ENCODE measurements at places on chromosomes 1 and 21.

- no peak for DNase-seq
Observed at GRCh38 chr1:168734946-168735345, 5.9 kb upstream of the DPT start.

DNA sequence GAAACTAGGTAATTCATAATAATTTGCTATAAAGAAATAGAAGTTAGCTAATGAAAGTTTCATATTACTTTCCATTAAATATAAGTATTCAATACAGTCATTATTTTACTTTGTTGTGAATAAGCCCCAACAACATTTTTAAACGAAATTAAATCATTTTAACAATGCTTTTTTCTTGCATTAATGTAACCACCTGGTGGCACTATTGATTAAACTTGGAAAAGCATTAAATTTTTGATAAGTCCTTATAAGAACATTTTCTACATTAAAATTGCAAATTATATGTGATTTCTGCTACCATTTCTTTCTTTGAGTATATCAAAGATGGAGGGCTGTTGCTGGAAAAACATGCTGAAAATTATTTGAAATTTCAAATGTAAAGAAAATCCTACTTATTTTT, 918.8 kb upstream of the TMPRSS15 start:
- DNase-seq, result no peak

DNA sequence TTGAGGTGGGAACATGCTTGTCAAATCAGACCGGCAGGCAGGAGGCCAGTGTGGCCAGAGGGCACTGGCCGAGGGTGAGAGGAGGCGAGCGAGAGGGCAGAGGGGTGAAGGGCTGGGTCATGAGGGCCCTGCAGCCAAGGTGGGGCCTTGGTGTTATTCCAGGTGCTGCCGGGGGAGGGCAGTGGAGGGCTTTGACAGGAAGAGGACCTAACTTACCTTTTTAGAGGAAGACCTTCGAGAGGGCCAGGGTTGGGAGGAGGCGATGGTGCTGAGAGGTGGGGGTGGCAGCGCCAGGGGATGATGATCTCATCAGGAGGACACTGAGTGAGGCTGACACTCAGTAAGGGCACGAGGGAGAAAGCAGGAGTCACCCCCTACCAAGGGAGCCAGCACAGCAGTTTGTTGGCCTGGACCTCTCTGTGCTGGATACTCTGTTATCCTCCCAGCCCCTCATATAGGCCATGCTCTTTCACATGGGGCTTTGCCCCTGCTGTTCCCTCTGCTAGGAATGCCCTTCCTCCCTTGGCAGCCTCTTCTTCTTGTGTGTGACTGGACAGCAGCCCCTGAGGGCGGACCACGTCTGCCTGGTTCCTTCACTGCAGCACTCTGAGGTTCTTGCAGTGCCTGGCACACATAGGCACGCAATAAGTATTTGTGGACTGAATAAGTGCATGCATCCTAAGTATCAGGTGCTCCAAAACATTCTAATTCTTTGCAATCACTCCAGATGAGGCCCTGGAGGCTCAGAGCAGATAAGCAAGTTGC, 7.5 kb upstream of the TTC22 start:
- no peak for DNase-seq

GRCh38 chr1:14003552-14003951, 303.6 kb downstream of the PRDM2 start:
- DNase-seq, result no peak

- DNase-seq, result no peak
Observed at GRCh38 chr1:99131546-99131945, 126.9 kb upstream of the PLPPR5 start.

DNA sequence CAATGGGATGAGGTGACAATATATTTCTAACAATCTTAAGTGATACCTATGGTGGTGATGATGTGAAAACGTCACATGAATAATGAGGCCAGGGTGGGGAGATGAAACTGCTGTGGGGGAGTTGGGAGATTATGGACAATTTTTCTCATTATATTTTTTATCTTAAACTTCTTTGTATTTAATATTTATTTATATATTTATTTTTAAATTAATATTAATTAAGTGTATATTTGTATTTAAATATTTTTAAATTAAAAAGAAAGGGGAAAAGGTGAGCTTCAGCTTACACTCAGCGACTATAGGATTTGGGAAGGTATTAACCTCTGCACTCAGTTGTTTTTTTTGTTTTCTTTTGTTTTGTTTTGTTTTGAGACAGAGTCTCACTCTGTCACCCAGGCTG, 158.7 kb downstream of the PSMG1 start:
- no peak for DNase-seq

DNA sequence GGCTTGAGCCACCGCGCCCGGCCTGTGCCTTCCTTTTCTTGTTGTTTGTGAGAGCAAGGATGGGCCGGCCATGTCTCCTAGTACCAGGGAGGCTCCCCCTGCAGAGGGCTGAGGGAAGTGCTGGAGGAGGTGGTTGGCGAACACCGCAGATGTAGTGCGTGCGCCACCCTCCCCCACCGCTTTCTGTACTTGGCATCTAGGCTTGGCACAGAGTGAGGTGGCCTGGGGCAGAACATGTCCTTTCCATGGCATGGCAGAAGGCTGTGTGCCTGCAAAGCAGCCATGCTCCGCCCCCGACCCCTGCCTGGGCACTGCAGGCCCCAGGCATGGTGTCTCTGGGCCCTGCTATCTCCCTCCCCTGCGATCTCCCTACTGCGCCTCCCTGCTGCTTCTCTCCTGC, 30.7 kb downstream of the ALPL start:
- DNase-seq, result no peak

DNA sequence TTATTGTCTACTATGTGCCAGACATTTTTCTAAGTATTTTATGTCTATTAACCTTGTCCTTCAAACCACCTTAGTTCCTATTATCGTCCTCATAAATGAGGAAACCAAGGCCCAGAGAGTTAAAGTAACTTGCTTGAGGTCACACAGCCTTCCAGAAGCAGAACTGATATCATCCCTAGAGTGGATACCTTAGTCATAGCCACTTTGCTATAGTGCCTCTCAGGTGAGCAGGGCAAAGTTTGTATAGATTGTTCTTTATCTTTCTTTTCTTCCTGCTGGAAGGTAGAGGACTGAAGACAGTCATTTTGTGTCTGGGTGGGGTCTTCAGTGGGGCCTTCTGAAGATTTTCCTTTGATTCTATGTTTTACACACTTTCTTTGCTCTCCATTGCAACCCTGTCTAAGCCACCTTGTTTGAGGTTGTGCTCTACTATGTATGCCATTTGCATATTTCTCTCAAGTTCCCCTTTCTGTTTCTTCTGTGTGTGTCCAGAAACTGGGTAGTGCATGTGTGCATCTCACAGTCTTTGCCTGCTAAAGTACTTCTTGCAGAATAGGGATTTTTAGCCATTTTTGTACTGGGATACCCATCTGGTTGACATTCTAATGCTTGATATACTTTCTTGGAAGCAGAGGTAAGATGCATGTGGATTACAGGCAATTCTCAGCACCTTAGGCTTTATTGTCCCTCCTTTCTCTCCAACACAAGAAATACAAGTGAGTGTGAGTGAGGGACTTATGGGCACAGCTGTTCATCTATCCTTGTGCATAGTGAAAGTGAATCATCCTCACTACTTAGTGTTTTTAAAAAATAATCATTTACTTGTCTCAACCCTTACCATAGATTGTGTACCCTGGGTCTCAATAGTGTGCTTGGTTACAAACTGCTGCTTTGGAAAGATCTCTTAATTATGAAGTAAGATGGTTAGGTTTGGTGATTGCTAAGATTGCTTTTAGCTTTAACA, 207.6 kb upstream of the HMCN1 start:
- no peak for DNase-seq

GRCh38 chr1:26189751-26190275, 589 bp upstream of the CATSPER4 start:
- DNase-seq, result no peak

DNA sequence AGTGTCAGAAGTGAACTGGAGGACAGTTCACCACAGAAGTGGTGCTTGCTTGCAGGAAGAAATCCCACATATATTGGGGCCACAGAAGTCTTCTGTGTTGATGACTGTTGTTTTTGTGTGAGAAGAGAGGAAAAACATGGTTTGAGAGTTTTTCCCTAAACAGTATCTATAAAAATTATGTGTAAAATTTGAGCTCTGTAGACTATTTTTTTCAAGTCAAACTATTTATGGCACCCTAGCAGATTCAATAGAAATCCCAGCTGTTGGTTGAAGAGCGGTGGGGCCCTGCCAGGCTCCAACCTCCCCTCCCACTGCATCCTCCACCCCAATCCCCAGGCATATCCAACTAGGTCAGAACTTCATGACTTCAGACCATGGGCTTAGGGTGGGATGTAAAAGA, 61.6 kb downstream of the NTPCR start:
- no peak for DNase-seq

GRCh38 chr1:88188038-88188437, 496.0 kb upstream of the PKN2 start:
- DNase-seq, result no peak

- DNase-seq, result no peak
Observed at GRCh38 chr1:226656201-226656600, 82.9 kb downstream of the ITPKB start.

DNA sequence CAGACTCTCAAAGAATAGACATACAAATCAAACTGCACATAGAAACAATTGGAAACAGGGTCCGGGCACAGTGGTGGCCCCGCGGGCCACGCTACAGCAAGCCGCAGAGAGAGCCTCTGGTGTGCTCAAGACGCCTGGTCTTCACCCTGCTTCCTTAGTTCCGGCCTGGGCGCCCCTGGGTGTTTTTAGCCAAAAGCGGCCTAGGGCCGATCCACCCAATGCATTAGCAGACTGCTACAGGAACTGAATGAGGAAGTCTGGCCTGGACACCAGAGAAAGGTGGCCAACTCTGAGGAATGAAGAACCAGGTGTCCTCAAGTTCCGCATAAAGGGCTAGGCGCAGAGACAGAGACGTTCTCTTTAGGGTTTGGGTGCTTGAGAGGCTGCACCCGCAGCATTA, 1.7 kb downstream of the PRRX1 start:
- DNase-seq, result no peak

GRCh38 chr1:152039461-152039860, 2.7 kb upstream of the S100A11 start:
- no peak for DNase-seq

DNA sequence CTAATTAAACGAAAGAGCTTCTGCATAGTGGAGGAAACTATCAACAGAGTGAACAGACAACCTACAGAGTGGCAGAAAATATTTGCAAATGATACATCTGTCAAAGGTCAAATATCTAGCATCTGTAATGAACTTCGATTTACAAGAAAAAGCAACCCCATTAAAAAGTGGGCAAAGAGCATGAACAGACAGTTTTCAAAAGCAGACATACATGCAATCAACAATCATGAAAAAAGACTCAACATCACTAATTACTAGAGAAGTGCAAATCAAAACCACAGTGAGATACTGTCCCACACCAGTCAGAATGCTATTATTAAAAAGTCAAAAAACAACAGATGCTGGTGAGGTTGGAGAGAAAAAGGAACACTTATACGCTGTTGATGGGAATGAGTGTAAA, 103.2 kb downstream of the MAGI3 start:
- DNase-seq, result no peak

- DNase-seq, result no peak
Observed at GRCh38 chr1:20382711-20383110, 92.0 kb downstream of the VWA5B1 start.

- DNase-seq, result peak; percentile 87
Observed at GRCh38 chr1:222711319-222712252, 705 bp downstream of the AIDA start.

DNA sequence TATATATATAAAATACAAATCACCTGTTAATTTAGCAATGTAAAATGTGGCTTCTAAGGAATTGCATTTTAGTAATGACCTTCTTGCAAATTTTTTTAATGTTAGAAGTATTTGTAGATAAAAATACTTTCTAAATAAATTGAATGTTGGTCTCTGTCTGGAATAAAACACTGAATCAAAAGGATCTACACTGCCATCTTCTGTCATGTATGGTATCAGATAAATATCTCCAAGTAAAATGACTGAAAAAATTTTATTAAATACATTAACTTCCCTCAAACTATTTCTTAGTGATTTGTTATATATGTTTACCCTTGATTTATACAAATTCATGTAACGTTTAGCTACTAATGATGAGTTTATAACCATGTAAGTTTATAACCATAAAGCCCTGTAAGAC, 2029.3 kb downstream of the MRPL39 start:
- DNase-seq, result no peak

GRCh38 chr1:63679076-63679475, 85.9 kb downstream of the PGM1 start:
- DNase-seq, result no peak

DNA sequence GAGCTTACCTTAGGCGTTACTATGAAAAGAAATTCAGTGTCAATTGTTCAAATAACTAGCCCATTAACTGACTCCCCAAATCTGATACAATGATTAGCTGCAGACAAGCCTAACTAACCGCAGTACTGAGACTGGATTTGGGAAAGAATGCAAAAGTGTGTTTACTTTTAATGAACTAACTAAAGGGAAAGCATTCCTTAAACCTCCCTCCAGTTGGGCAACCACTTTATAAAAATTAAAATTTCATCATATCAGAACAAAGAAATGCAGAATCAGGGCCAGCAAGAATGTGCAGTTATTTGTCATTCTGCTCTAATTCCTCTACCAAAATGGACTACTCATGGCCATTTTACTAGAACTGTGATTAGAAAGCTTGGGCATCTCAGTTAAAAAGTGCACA, 11.7 kb upstream of the NR5A2 start:
- DNase-seq, result no peak

DNA sequence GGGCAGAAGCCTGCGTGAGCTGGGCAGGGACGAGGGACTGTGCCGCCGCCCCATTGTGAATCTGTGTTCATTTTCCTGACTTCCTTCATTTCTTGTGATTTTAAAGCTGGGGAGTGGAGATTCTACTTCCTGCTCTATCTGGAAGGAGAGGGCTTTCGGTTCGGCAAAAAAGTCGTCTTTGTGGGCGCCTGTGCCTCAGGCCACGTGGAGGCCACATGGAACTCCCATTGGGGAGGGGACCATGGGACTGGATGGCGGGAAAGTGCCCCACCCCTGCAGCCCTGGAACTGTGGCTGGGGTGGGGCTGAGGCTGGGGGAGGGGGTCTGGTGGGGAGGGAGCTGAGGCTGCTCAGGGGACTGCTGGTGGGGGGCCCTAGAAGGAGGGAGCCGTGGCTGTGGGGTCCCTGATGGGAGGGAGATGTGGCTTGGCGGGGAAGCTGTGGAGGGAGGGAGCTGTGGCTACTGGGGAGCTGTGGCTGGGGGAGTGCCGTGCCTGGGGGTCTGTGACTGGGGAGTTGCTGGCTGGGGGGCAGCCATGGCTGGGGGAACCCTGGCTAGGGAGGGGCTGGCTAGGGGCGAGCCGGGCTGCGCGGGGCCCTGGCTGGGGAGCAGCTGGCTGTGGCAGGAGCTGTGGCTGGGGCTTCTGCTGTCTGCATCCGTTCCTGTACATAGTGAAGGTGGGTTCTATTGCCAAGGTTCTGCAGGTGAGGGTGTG, 31.5 kb downstream of the COL18A1 start:
- no peak for DNase-seq

- no peak for DNase-seq
Observed at GRCh38 chr1:92743221-92743620, 41.7 kb downstream of the EVI5 start.

GRCh38 chr1:66266350-66266749, 267.6 kb upstream of the SGIP1 start:
- no peak for DNase-seq

- DNase-seq, result no peak
Observed at GRCh38 chr1:18940303-18941020, 16.0 kb downstream of the IFFO2 start.

GRCh38 chr1:182608845-182609610, 4.8 kb upstream of the RGS16 start:
- DNase-seq, result no peak

GRCh38 chr1:25795211-25795610, 4.8 kb upstream of the SELENON start:
- no peak for DNase-seq

Data from hematopoietic multipotent progenitor cell treated with erythropoietin and hydrocortisone succinate and interleukin-3 and kit ligand, for 17 days (in vitro differentiated cells).